Fibroblast of the aortic adventitia (primary cell): ENCODE measurements at places on chromosomes 1 and 21. TPM values are rescaled to one million over a fixed set of nuclear protein-coding genes. Genes with fewer than 3 reads are reported as not detected.
A peak's percentile ranks its signal among the peaks of the same experiment; 100 is the strongest.

DNA sequence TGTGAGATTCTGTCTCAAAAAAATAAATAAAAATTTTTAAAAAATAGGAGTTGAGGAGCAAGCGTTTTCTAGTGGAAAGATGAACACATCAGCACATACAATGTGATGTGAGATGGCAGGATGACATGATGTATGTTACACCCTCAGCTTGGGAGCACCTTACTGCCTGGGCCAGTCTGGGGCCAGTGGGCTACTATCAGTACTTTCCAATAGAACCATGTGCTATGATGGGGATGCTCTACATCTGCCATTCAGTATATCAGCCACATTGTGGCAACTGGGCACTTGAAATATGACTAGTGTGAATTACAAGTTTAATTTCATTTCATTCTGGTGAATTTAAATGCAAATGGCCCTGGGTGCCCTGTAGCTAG, 156.0 kb downstream of the PGBD5 start:
- no peak for DNase-seq

- no peak for DNase-seq
Observed at GRCh38 chr1:34781071-34781843, at the start of gene GJB3. TSS of gene GJB3 (plus strand) at chr1:34781214. CDS start at chr1:34784763, 3,549 bp downstream.

- peak; percentile 34 for DNase-seq
Observed at GRCh38 chr1:241356519-241357365, at the start of gene RGS7. TSS of gene RGS7 (minus strand) at chr1:241357205.

- DNase-seq: no peak
Observed at GRCh38 chr21:36587388-36587787, 107.5 kb upstream of the CLDN14 start.

GRCh38 chr1:230065571-230065970, 1.5 kb upstream of the GALNT2 start:
- no peak for DNase-seq

- DNase-seq: no peak
Observed at GRCh38 chr1:205275133-205275532, 46.4 kb downstream of the NUAK2 start.

DNA sequence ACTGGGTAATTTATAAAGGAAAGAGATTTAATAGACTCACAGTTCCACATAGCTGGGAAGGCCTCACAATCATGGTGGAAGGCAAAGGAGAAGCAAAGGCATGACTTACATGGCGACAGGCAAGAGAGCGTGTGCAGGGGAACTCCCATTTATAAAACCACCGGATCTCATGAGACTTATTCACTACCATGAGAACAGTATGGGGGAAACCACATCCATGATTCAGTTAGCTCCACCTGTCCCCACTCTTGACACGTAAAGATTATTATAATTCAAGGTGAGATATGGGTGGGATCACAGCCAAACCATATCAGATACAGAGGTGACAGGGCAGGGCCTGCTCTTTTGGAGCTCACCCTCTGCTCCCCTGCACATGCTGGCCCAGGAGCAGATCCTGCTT, 31.4 kb upstream of the TMEM61 start:
- DNase-seq: no peak

DNA sequence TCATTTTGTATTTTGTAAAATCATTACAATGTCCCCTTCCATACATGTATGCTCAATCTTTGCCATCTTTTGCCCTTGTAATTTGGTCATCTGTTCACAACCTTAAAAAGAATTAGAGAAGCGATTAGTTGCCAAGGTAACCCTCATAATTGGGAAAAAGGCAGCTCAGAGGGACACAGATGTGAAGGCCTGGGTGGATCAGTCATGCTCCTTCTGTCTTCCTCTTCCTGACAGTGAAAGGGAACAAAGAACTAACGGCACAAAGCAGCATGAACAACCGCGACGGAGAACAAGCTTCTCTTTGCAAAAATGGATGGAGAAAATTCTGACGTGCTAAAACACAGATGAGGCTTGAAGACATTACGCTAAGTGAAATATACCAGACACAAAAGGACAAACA, 78.7 kb upstream of the COG2 start:
- DNase-seq: no peak

- no peak for DNase-seq
Observed at GRCh38 chr1:4003846-4004505, 103.9 kb upstream of the C1orf174 start.

The GLMN gene
- total RNA-seq: 3.8 and 18.0 TPM in 2 replicates

The VANGL2 gene
- total RNA-seq: not detected in 2 replicates

The CAPN2 gene
- total RNA-seq: 456 and 481 TPM in 2 replicates

The SLAMF8 gene
- total RNA-seq: not detected in 2 replicates

The IFI44L gene
- total RNA-seq: 17.7 and 48.7 TPM in 2 replicates

The FCRL4 gene
- not detected in 2 replicates for total RNA-seq

The KRTAP19-1 gene
- total RNA-seq: not detected in 2 replicates
